NCI-H187 (cell line): ENCODE measurements at places on chromosomes 12 and 14.

DNA sequence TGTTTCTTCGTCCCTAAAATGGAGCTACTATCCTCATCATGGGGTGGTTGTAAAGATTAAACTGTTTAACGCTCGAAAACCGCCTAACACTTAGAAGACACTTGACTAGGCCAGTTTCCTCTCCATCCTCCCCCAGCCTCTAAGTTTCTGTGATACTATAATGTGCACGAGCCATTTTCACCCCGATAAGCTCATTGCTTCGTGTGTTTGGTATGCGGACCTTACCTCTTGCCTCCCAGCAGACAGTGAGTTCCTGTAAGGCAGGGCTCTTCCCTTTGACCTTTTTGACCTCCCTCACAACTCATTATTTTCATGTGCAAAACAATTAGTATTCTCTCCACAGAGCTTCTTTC is 499 bp upstream of the GXYLT1 start:
- DNase-seq: no peak

- peak; percentile 95 for DNase-seq
Observed at GRCh38 chr14:76486251-76486743, 110.4 kb downstream of the ESRRB start.

DNA sequence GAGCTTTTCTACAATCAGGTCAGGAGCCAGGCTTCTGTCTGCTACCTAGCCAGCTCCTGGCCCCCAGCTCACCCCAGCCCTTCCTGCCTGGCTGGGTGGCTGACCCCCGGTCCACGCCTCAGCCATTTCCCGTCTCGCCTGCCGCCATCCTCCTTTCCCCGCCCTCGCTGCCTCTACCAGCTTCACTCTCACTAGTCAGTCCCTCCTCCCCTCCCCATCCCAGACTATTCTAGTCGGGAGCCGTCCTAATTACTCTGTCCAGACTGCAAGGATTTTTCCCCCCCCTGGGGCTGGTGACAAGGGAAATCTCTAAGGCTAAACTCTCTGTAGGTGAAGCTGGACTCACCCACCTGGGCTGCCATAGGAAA is 825 bp downstream of the DHH start:
- no peak for DNase-seq

DNA sequence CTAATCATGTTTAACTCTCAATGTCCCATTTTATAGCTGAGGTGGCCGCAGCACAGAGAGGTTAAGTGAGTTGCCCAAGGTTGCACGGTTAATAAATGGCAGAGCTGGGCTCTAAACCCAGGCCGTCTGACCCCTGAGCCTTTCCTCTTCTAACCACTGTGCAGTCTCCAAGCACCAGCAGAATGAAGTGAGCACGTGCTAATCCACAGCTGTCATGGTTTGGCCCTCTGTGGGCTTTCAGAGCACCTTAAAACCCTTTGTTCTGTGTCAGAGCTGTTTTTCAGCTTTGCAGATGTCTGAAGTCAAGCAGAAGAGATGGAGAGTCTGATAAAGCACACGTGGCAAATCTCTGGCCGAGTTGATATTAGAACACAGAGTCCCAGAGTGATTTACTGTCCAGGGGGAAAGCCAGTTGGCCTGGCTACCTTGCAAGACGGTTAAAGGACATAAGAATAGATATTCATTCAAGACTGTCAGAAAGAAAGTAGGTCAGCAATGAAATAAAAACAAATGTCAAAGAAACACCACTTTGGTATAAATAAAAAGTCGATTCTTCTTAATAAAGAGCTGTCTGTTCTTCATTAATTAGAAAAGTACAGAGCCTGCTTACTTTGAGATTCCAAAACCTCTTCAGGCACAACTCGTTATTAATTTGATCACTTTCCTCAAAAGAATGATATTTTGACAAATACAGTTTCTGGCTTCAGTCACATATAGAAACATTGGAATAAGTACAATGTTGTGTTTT is 107.3 kb downstream of the CRADD start:
- DNase-seq: no peak

DNA sequence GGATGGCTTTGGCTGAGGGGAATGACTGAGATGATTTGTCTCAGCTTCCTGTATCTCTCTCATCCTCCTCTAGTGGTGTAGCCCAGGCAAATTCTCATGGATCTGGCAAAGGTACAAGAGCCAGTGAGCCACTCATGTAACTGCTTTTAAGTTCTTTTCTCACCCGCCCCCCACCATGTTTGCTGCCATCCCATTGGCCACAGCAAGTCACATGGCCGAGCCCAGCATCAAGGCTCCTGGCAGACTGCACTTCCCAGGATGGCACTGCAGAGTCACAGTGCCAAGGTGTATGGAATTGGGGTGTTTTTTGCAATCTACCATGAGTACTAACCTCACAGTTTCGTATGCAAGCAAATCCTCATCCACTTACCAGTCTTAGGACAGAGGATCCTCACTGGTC is 50.9 kb downstream of the CHST11 start:
- peak; percentile 66 for DNase-seq

GRCh38 chr12:24966951-24967564 is 18.2 kb upstream of the BCAT1 start:
- no peak for DNase-seq

DNA sequence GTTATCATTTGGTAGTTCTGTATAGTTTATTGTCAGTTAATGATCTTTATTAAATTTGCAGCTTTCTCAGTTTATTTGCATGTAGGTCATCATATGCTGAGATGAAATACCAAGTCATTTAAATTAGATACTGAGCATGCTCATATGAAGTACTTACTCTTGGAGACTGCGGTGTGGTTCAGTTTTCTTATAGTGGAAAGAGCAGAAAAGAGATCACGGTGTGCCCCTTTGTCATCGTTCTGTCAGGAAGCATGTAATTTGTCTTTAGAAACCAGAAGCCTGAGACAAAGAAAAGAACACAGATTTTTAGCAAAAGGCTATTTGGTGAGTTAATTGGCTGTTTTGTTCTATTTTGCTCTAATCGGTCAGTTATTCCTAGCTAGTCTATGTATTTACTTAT is 75.6 kb downstream of the PLEKHA5 start:
- no peak for DNase-seq

DNA sequence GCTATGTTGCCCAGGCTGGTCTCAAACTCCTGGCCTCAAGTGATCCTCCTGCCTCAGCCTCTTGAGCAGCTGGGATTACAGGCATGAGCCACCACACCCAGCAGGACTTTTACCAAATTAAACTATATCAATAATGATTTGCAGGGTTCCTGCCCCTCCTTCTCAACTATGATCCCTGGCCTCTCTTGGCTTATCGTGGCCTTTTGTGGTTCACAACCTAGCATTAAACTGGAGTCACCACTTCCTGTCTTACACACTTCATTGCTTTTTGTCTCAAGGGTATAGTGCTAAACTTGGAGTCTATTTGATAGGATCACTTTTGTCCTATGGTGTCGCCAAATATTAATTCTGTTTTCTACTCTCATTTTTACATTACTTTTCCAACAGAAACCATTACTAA is 64.5 kb downstream of the SEC23A start:
- DNase-seq: no peak

DNA sequence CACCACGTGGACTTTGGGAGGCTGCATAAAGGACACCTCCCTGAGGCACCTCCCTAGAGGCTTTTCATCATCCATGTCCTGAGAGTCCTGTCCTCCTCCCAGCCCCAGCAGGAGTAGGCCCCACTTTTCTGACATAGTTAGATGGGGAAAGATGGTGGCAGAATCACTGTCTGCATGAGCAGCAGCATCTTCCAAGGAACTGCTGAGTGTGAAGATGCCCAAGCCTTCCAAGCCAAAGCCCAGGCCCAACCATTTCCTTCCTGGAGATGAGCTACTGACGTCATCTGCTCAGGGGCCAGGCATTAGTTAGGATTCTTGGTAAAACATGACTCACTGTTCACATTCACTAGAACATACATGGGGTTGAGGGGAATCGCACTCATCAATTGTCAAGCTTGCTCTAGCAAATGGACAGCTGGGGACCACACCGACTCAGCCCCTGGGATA is 37.3 kb downstream of the VDR start:
- no peak for DNase-seq

GRCh38 chr12:66803930-66804329 is 125.1 kb upstream of the GRIP1 start:
- no peak for DNase-seq

- no peak for DNase-seq
Observed at GRCh38 chr14:96257056-96257455, 1.0 kb downstream of the BDKRB1 start.

- no peak for DNase-seq
Observed at GRCh38 chr12:47397664-47398281, 308.1 kb downstream of the RPAP3 start.

DNA sequence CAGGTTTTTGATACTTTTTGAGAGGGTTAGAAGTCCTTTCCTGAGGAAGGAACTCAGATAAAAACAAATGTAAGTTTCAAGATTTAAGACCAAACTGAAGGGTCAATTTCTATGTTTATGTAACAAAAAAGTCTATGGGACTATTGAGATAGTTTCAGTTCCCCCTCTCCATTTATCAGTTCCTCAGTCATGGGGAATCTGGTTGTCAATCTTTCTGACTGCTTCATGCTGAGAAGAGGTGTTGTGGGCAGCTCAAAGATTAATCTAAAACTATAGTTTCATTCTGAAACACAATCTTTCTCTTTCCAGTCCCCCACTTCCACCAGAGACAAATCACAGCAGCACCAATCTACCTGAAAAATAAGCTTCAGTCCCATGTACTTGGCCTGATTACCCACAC is 93.7 kb downstream of the KCNMB4 start:
- DNase-seq: no peak

GRCh38 chr12:92821142-92821541 is 108.0 kb downstream of the EEA1 start:
- no peak for DNase-seq

GRCh38 chr14:71488703-71489191 is 443.5 kb upstream of the RGS6 start:
- no peak for DNase-seq

- no peak for DNase-seq
Observed at GRCh38 chr14:56107615-56108014, 10.6 kb upstream of the PELI2 start.

DNA sequence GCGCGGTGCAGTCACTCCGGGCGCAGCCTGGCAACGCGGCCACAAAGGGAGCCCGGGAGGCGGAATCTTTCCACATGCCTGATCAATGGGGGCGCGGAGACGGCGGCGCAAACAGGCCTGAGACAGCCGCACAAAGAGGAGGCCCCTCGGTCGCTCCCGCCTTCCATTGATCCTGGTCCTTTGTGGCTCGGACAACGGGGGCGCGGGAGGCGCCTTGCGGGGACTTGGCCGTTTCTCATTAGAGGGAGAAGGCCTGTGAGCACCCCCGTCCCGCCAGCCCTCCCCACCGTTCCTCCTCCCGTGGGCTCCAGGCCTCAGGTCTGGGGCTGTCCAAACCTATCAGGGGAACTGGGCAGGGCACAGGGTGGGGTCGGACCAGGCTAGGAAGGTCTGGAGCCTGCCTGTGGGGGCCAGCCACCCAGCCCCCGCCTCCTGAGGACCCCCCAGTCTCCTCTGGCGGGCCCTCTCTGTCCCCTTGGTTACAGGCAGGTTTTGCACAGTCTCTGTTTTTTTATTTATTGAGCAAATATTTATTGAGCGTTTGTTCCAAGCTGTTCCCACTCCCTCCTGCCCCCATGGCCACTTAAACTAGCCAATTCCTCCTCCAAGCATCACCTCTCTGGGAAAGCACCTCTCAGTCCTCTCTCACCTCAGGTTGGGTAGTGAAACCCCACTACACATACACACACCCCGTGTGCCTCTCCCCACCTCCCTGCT is 29.0 kb upstream of the MSI1 start:
- DNase-seq: no peak

- DNase-seq: no peak
Observed at GRCh38 chr14:76941544-76941943, 87.0 kb downstream of the IRF2BPL start.

GRCh38 chr12:51847643-51848325 is 734 bp downstream of the FIGNL2 start:
- DNase-seq: no peak

DNA sequence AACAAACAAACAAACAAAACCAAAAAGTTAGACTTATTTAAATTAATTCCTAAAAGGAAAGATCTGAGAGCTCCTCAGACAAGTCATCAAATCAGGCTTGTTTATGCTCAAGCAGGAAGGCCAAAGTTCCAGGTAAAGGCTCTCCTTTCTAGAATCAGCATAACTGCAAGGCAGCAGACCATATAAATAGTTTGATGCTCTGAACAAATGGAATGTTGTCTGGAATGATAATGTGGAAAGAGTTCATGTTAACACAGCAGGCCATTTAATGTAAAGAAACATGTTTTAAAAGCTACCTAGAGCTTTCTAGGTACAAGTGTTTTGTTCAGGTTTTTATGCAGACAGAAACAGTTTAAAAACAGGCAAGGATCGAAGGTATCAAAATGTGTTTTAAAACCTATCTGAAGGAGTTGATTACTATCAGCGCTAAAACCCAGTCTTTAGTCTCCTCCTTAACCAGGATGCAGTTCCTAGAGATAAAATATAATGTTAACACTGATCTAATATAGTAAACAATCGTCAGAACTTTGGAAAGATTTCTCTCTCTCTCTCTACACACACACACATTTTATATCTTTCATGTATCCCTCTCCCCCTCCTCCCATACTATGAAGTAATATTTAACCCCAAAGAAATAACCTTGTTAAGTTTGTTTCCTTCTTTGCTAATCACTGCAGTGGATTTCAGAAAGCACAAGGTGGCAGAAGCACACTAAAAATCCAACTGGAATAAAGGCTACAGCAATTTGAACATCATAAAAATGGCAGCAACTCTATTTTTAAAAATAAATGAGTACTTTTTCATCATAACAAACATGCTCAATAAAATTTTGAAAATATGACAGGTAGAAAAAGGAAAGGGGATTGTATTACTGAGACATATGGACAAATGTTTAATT is 135.5 kb downstream of the PAWR start:
- DNase-seq: no peak

GRCh38 chr12:62763861-62764645 is 170.9 kb downstream of the PPM1H start:
- no peak for DNase-seq

DNA sequence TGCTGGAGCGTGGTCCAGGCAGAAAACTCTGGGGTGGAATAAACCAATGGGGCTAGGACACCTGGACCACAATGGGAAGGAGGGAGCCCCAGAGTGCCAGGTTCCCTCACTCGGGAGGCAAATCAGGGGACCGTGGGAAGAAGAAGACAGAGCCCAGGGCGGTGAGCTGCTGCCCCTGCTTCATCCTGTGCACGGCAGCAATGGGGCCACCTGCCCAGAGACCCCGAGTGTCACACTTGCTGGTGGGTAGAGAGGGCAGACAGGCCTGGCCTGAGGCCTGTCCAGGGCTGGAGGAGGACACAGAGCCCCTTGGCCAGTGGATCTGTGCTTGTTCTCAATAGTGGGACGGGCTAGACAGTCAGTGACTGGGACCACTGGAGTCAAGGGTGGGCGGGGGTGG is 58.2 kb downstream of the DIO3 start:
- no peak for DNase-seq

DNA sequence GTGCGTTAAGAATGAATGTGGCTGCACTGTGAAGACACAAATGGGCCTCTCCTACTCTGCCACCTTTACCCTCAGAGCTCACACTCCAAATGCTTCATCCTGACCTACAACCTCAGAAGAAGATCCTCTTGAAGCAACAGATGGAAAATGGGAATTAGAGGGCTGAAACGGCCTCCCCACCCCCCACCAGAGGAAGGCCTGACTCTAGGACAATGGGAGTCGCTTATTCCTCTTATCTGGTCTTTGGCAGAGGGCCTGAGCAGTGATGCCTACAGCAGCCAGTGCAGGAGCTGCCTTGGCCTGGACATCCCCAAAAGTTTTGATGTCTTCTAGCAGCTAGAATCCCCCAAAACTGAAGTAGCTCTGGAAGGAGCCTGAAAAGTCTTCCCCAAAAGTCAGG is 29.2 kb downstream of the BTBD7 start:
- DNase-seq: no peak

GRCh38 chr14:70350078-70350477 is 9.4 kb downstream of the COX16 start:
- no peak for DNase-seq
